ENCODE measurements at places on chromosomes 12 and 14.

GRCh38 chr12:68761901-68762630 lies 16.1 kb downstream of the SLC35E3 start:
- DNase-seq: no peak

- no peak for DNase-seq
Observed at GRCh38 chr12:12835378-12836146, 22.4 kb downstream of the DDX47 start.

DNA sequence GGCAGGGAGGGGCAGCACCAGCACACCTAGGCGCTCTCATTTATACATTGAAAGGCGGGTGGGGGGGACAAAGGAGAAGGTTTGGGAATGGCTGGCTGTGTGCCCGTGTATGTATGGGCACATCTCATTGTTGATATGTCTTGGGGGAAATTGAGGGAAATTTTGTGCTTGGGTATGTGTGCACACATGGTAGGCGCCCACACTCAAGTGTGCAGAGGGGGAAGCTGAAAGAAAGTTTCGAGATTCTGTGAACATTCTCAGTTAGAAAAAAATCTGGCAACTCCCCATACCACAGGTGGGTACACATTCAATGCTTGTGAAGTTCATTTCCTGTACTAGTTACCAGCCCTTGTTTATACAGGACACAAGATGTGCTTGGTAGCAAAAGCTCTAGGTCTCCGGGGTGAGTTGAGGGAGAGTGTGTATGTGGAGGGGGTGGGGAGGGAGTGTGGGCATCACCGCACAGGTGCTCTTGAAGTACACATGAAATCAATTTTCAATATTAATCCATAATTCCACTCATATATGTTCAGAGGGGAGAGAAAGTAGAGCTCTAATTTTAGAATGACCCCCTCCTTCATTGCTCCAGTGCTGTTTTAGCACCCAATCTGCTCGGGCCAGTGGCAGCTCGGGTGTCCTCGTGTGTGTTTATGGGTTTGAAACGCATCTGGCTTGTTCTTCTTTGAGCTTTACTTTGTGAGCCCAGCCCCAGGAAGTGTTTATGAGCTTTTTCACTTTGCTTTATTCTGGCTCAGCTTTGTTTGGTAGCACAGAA lies 286.0 kb downstream of the ZFP36L1 start:
- no peak for DNase-seq

DNA sequence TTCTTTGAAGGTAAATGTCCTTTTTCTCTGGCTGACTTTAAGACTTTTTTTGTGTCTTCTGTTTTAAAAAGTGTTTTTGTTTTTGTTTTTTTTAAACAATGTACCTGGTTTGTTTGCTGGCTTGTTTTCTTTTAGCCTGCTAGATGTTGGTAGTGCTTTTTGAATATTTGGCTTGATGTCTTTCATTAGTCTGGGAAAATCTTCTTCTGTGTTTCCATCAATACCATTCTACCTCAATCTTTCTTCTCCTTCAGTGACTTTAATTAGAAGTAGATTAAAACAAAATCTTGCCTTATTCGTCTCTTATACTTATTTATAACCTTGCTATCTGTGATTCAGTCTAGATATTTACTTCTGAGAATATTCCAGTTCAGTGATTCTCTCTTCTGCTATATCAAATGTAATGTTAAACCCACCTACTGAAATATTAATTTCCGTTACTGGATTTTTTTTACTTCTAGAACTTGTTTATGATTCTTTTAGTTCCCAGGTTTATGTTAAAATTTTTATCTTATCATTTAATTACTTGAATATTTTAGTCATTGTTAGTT lies 21.5 kb downstream of the LMNTD1 start:
- DNase-seq: no peak

GRCh38 chr14:29310757-29311156 lies 544.2 kb downstream of the FOXG1 start:
- no peak for DNase-seq

- peak; percentile 79 for DNase-seq
Observed at GRCh38 chr12:55930771-55931316, at the start of gene DGKA. DGKA (plus strand) TSS chr12:55931162; CDS start chr12:55936504, 5,342 bp downstream.

GRCh38 chr12:9634969-9635754 lies 27.4 kb upstream of the KLRB1 start:
- no peak for DNase-seq

DNA sequence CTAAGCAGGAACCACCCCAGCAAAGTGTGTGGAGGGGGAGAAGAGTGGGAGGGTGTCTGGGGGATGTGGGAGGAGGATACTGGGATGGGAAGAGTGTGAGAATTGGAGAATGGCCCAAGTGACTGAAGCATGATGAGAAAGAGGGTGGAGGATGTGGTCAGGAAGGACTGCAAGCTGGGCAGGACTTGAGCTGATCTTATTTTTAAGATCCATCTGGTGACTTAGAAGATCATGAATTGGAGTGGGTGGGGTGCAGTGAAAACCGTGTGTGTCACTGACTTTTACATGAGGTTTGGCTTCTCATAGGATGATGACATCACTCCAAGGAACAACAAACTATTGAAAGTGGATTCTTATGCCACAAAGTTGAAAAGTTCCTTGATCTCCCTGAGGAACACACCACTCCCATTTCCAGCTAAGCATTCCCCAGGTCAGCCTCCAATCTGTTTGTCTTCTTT lies 287.5 kb downstream of the GALC start:
- DNase-seq: no peak

DNA sequence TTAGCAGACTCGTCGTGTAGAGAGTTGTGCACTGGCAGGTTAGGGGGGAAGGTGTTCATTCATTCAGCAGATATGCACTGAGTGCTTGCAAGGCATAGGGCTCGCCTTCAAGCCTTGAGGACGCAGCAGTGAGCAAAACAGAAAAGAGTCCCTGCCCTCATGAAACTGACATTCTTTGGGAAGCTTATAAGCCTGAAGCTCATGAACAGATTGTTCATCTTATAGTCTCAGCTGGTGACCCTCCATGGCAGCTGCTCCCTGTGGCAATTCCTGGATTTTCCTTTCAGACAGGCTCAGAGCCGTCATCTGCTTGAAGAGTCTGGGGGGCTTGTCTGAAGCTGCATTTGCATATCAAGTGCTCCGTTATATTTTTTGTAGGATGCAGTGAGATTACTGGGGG lies 148.4 kb downstream of the PRKCH start:
- DNase-seq: no peak

- DNase-seq: no peak
Observed at GRCh38 chr14:68822132-68822651, 29.3 kb upstream of the ZFP36L1 start.

DNA sequence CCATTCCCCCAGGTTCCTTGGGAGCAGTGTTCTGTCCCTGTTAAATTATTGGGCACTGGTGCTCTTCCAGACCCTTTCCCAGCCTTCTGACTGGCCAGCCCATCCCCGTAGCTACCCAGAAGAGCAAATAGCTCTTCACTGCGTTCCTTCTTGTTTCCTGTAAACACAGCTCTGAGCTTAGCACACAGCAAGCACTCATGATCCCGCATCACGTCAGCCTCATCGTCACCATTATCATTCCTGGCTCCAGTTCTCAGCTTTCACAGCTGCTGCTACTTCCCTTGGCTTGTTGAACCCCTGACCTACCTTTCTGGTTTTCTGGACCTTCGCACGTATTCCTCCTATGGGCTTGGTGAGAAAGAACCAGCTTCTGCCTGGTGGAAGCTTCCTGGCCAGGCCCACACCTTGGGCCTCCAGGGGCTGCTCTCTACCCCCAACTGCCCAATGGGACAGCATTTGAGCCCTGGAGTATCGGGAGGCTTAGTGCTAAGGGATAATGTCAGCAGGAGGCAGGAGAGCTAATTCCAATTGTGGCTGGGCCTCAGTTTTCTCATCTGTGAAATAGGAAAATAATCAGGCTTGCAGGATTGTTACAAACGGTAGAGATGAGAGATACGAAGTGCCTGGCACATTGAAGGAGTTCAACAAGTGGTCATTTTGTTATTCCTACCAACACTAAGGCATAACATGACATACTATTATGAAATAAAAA lies 22.6 kb upstream of the PAPOLA start:
- no peak for DNase-seq

- no peak for DNase-seq
Observed at GRCh38 chr12:30930641-30931040, 4.1 kb downstream of the TSPAN11 start.

GRCh38 chr12:59570145-59570544 lies 25.7 kb upstream of the SLC16A7 start:
- no peak for DNase-seq

DNA sequence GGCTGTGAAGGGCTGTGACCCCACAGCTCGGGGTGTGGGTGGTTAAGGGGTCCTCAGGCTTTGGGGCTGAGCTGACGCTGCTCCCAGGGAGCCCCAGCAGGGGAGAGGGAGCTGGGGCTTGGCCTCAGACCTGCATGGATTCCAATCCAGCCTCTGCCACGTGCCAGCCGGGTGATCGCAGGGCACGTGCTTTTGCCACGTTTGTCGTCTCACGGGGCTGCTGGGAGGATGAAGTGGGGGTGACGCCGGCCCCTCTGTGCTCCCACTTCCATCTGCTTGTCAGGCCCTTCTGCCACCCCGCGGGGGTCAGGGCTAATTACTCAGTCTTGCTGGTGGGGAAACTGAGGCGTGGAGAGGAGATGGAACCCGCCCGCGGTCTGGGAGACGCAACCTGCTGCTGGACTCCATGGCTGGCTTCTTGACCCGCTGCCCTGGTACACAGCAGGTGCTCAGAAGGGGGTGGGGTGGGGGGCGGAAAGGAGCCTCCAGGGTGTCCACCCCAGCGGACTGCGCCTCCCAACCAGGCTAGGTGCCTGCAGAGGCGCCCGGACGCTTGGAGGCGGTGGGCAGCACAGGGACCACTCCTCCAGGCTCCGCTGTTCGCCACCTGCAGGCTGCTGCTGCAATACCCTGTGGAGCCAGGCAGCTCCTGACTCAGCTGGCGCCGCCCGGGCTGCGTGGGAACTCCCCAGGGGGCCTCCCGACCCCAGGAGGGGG lies 36.4 kb upstream of the PRIMA1 start:
- DNase-seq: no peak

DNA sequence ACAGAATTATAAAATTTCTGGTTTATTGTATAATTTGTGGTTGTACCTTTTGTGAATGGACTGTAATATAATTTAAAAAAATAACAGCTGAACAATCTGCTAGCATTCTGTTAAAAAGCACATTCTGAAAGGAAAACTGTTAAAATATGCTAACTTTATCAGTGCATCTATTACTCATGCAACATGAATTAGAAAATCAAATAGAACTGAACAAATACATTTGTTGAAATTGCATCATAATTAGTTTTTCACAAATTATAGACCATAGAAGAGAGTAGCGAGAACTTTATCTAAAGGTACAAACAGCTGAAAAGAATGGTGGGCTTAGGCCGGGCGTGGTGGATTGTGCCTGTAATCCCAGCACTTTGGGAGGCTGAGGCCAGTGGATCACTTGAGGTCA lies 33.0 kb downstream of the PTPN21 start:
- DNase-seq: no peak

- DNase-seq: no peak
Observed at GRCh38 chr14:103744621-103745395, 29.2 kb downstream of the ZFYVE21 start.

GRCh38 chr14:96934638-96935330 lies 137.6 kb downstream of the VRK1 start:
- DNase-seq: no peak

- DNase-seq: no peak
Observed at GRCh38 chr12:108495823-108496579, 19.1 kb upstream of the FICD start.

GRCh38 chr14:96310906-96311305 lies 52.2 kb downstream of the ATG2B start:
- no peak for DNase-seq

GRCh38 chr12:44193281-44193680 lies 357.4 kb downstream of the TMEM117 start:
- DNase-seq: no peak

GRCh38 chr14:61523751-61524150 lies 171.6 kb upstream of the HIF1A start:
- no peak for DNase-seq

- no peak for DNase-seq
Observed at GRCh38 chr14:49977126-49977841, 84.4 kb downstream of the ARF6 start.

- DNase-seq: peak; percentile 63
Observed at GRCh38 chr14:60331201-60332045, 82.4 kb downstream of the PPM1A start.

GRCh38 chr12:12620730-12621315 lies 9.1 kb downstream of the CREBL2 start:
- DNase-seq: no peak

- no peak for DNase-seq
Observed at GRCh38 chr12:31631809-31632208, 27.7 kb upstream of the ETFBKMT start.

DNA sequence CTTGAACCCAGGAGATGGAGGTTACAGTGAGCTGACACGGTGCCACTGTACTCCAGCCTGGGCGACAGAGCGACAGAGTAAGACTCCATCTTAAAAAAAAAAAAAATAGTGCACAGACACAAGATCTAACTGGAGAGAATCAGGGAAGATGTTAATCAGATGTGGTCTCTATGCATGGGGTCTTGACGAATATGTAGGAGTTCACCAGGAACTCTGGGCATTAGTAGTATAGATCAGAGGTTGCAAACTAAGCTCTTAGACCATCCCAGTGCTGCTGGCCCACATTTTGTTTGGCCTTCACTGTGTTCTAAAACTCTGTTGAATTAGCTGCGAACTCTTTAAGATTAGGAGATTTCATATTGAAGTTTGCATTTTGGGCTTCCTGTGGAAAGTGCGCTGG lies 31.6 kb downstream of the SNRNP35 start:
- no peak for DNase-seq

- no peak for DNase-seq
Observed at GRCh38 chr12:26728205-26729050, 104.6 kb downstream of the ITPR2 start.

GRCh38 chr14:53620317-53620716 lies 336.3 kb downstream of the BMP4 start:
- no peak for DNase-seq

DNA sequence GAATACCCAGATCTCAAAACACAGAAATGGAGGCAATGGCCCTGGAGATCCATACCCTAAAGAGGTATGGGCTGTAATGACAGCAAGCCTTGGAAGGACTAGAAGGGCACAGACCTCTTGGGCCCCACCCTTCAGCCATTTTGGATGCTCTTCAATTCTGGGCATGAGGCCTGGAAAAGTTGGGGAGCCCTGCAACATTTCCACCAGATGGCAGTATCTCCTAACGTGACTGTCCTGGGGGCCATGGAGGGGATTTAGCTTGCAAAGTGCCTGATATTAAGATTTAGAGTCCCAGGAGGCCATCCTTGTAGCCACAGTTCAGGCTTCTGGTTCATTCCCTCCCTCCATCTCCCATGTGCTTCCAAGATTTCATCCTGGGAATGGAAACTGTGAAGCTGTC lies 30.2 kb downstream of the KCNA5 start:
- DNase-seq: no peak

DNA sequence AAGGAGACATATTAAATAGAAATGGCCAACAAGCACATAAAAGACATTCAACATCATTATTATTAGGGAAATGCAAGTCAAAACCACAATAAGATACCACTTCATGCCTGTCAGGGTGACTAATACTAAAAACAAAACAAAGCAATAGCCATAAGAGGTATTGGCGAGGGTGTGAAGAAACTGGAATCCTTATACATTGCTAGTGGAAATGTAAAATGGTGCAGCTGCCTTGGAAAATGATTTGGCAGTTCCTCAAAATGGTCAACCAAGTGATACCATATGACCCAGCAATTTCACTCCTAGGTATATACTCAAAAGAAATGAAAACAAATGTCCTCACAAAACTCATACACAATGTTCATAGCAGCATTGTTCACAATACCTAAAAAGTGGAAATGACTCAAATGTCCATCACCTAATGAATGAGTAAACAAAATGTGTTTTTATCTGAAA lies 27.0 kb downstream of the GPR135 start:
- DNase-seq: no peak

All from stimulated activated CD4-positive, alpha-beta T cell treated with anti-CD3 and anti-CD28 coated beads, Interleukin-12 subunit alpha, Interleukin-12 subunit beta, amount 100 ng/mL, for 48 hours (primary cell).